Omental fat pad (tissue), 4 donors: ENCODE measurements at places on chromosomes 3 and 15. TPM values are rescaled to one million over a fixed set of nuclear protein-coding genes. Genes with fewer than 3 reads are reported as not detected.

Gene TM4SF18
- total RNA-seq = 11.3 TPM

Gene TNNC1
- 2.4 TPM for total RNA-seq

Gene SEMA3B
- total RNA-seq = 18.6 TPM

Gene SEMA3F
- total RNA-seq = 46.2 TPM

Gene WDR93
- 0.36 TPM for total RNA-seq

Gene TLR9
- not detected for total RNA-seq

Gene GNB4
- total RNA-seq = 16.9 TPM

Gene C3orf20
- 0.12 TPM for total RNA-seq

Gene NLGN1
- 17.0 TPM for total RNA-seq

Gene AADACL2
- total RNA-seq = not detected

Gene ZNF80
- not detected for total RNA-seq
